Fibroblast of lung (primary cell): ENCODE measurements at places on chromosomes 13 and 19. TPM values are rescaled to one million over a fixed set of nuclear protein-coding genes. Genes with fewer than 3 reads are reported as not detected.

DNA sequence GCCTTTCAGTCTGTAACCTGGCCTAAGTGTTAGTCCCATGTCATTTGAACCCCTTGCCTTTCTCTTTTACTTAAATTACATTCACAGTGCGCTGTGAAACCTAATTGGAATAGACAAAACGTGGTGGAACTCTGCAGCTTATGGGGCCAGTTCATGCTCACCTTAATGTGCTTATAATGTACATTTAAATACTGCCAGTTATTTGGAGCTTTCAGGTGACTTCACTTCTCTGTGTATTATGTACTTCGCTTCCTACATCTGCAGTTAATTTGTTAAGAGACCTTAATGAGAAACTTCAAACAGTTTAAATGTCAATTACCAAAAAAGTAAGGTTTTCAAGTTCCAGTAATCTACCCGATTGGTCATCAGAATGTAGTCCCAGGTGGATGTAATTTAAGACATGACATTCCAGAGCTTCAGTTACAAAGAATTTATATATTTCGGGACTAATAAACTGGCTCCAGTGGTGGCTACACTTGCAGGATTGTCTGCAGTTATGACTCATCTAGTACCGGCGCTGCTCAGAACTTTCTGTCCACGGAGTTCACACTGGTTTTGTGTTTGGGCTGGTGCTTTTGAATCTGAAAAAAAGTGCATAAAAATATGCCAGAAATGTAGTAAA is 125.3 kb downstream of the TM9SF2 start:
- H3K4me3 ChIP-seq, result no peak overlapping the region
- no peaks in the 10 kb centered on the region for H3K36me3 ChIP-seq
- H3K27ac ChIP-seq, result no peak overlapping the region
- no peaks in the 10 kb centered on the region for H3K27me3 ChIP-seq

DNA sequence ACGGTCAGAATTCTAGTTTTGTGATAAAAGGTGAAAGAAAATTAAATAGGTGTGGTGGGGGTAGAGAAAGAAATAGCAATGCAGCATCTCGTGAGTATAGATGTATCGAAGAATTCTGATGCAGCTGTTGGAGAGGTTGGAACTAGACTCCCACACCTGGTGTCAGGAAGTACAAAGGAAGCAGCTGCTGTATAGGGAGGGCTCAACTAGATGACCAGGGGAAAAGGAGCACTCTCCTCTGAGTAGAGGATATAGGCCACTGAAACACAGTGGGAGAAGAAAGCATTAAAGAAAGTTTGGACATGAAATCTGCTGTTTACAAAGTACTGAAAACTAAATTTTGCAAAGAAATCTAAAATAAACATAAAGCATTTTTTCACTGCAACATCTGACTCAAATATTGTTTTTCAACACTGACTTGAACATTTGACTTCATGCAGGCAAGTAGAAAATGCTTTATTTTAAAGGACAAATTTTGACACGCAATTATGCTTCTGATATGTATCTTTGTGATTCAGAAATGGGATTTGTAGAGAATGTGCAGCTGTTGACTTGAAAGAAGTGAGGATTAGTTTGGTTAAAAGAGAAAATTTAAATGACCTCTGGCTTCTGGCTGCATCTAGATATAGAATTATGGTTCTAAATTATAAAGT is 82.2 kb downstream of the MIPEP start:
- H3K4me3 ChIP-seq, result no peak overlapping the region
- no peaks in the 10 kb centered on the region for H3K27me3 ChIP-seq

- H3K27me3 ChIP-seq, result no peaks in the 10 kb centered on the region
- H3K36me3 ChIP-seq, result no peaks in the 10 kb centered on the region
- DNase-seq, result no peak
- no peak overlapping the region for H3K4me3 ChIP-seq
- peaks cover 2% of the 10 kb centered on the region for H3K4me1 ChIP-seq
Observed at GRCh38 chr13:106213028-106213757, 322.3 kb downstream of the EFNB2 start.

DNA sequence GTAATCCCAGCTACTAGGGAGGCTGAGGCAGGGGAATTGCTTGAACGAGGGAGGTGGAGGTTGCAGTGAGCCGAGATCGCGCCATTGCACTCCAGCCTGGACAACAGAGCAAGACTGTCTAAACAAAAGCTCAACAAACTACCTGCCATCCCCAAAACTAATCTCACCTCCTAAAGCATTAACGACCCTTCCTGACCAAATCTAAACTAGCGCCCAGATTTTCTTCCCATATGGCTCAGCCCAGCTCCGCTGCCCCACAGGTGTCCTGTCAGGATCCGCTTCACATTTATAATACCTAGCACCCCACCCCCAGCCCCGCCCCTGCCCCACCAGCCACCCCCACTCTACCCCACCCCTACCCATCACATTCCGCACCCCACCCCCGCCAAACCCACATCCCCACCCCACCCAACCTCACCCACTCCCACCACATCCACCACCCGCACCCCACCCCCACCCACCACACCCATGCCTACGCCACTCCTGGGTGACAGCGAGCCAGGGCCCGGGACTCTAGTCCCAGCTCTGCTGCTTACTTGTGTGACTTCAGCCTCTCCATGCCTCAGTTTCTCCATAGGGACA is 599 bp downstream of the C19orf12 start:
- H3K27me3 ChIP-seq, result no peaks in the 10 kb centered on the region
- DNase-seq, result no peak
- H3K4me1 ChIP-seq, result peaks cover 6% of the 10 kb centered on the region
- H3K36me3 ChIP-seq, result no peaks in the 10 kb centered on the region
- H3K27ac ChIP-seq, result peak overlapping the region; percentile 82

GRCh38 chr13:22169473-22169872 is 498.6 kb downstream of the FGF9 start:
- DNase-seq, result no peak
- H3K36me3 ChIP-seq, result no peaks in the 10 kb centered on the region
- H3K27ac ChIP-seq, result no peak overlapping the region
- H3K27me3 ChIP-seq, result no peaks in the 10 kb centered on the region

GRCh38 chr13:85828094-85828684 is 29.0 kb upstream of the SLITRK6 start:
- DNase-seq, result peak; percentile 4
- no peak overlapping the region for H3K4me3 ChIP-seq
- H3K27ac ChIP-seq, result no peak overlapping the region
- no peaks in the 10 kb centered on the region for H3K27me3 ChIP-seq
- H3K4me1 ChIP-seq, result no peaks in the 10 kb centered on the region

DNA sequence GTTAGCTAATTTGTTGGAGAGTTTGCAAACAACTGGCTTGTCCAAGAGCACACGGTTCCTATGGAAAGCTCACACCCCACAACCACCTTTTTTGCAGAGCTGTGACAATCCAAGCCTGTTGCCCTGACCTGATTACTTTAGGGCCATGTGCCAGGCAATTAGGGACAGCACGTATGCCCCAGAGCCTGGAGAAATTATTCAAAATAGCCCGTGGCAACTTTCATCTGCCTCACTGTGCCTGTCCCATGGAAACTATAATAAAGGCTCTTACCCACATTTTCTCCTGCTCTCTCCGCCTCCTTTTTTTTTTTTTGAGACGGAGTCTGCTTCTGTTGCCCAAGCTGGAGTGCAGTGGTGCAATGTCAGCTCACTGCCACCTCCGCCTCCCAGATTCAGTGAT is 18.6 kb upstream of the FBN3 start:
- no peaks in the 10 kb centered on the region for H3K4me1 ChIP-seq
- no peak overlapping the region for H3K4me3 ChIP-seq
- no peaks in the 10 kb centered on the region for H3K27me3 ChIP-seq
- no peak for DNase-seq

- H3K27ac ChIP-seq, result no peak overlapping the region
- no peak for DNase-seq
- H3K4me1 ChIP-seq, result peaks cover 5% of the 10 kb centered on the region
- no peaks in the 10 kb centered on the region for H3K36me3 ChIP-seq
Observed at GRCh38 chr13:32206097-32206740, 108.9 kb downstream of the ZAR1L start.

Gene ZNF285
- 0.94 and 1.9 TPM in 2 replicates for polyA plus RNA-seq

DNA sequence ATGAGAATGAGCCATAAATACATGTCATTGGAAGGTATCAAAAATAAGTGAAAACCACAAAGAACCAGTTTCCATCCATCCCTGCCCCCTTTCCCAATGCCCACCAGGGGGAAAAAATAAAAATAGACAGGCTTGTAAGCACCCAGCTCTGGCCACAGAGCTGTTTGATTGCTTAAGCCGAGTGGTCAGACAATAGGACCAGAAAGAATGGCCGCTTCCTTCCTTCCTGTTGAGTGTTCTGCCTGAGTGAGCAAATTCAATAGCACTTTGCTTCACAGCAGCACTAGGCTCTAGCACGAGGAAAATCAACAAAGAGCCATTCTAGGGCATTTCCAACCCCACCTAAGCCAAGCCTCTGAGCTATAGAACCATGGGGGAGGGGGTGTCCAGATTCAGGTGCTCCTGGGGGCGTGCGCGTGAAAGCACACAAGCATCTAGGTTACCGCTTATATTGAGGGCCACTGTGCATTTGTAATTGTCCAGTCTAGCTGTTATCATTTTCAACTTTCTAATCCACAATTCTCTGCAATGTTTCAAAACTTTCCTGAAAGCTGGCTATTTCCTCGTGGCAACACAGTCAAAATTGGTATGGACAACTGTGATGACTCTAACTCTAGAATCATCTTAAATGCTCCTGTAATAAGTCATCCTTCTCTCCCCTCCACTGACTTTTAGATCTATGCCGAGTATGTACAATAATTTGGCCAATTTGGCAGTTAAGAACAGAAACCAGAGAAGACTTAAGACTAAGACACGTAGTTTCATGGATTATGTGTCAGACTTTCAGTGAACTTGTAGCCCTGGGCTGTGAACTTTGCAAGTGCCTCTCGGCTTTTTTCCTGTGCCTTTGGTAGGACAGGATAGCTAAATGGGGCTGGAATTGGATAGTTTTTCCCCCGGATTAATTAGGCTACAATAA is 64.3 kb downstream of the SPRY2 start:
- DNase-seq, result peak; percentile 79
- no peak overlapping the region for H3K27ac ChIP-seq
- H3K4me1 ChIP-seq, result no peaks in the 10 kb centered on the region
- H3K4me3 ChIP-seq, result no peak overlapping the region

DNA sequence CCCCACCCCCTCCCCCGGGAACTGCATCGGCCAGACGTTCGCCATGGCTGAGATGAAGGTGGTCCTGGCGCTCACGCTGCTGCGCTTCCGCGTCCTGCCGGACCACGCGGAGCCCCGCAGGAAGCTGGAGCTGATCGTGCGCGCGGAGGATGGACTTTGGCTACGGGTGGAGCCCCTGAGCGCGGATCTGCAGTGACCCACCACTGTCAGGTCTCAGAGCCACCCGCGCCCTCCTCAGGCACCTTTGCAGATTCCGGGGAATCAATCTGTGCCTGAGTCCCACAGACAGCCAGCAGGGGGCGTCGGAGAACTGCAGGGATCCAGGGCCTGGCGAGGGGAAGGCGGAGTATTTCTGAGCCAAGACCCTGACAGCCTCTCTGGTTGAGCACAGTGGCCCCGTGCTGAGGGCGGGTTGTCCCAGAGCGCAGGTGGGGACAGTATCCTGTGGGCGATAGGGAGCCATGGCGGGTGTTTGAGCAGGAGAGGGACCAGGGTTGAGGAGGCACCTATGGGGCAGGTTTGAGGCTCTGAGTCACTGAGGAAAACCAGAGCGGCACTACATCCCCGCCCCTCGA is 30.4 kb upstream of the CYP4F8 start:
- no peak overlapping the region for H3K27ac ChIP-seq
- no peaks in the 10 kb centered on the region for H3K27me3 ChIP-seq
- DNase-seq, result peak; percentile 32
- H3K4me3 ChIP-seq, result no peak overlapping the region

DNA sequence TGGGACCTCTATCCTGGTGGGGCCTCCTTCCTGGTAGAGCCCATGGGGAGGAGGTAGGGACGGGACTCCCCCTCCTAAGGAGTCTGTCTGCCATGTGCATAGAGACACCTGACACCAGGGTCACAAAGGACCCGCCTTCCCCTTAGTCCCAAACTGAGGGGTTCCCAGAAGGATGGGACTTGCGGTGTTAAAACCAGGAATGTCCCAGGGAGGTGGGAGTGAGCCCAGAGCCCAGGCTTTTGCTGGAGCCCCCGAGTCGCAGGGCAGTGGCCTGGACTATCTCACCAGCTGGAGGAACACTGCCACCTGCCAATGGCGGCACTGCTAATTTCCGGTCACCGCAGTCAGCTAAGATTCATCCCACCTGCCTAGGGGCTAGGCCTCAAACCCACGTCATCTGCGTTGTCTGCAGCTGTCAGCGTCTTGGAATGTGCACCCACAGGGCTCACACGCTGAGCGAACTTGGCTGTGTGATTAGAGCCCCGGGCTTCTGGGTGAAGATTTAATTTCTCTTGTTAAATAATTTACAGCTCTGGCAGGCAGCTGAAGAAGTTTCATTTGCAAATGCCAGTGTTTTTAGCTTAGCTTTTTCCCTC is 31.9 kb upstream of the ATP11A start:
- H3K36me3 ChIP-seq, result no peaks in the 10 kb centered on the region
- no peak overlapping the region for H3K27ac ChIP-seq
- DNase-seq, result peak; percentile 72
- H3K27me3 ChIP-seq, result no peaks in the 10 kb centered on the region

DNA sequence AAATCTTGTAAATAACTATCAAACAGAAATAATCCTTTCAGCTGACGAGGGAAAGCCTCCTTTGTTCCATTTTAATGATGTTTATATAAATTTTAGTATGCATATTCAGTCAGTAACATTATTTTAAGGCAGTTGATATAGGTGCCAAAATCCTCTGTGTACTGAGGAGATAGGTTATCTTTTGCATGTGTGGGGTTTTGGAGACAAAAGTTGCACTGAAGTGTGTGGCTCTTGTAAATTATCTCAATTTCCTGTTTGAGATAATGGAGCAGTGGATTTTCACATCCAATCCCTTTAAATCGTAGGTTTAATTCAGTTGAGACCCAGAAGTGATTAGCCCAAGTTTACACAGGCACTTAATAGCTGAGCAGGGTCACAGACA is 106.6 kb downstream of the RGCC start:
- H3K4me1 ChIP-seq, result peaks cover 31% of the 10 kb centered on the region
- no peak overlapping the region for H3K27ac ChIP-seq
- DNase-seq, result no peak
- no peaks in the 10 kb centered on the region for H3K36me3 ChIP-seq

Gene MEDAG
- polyA plus RNA-seq, result 18.9 and 99.8 TPM in 2 replicates
